ENCODE measurements at places on chromosomes 3 and 15. TPM values are rescaled to one million over a fixed set of nuclear protein-coding genes. Genes with fewer than 3 reads are reported as not detected.

DNA sequence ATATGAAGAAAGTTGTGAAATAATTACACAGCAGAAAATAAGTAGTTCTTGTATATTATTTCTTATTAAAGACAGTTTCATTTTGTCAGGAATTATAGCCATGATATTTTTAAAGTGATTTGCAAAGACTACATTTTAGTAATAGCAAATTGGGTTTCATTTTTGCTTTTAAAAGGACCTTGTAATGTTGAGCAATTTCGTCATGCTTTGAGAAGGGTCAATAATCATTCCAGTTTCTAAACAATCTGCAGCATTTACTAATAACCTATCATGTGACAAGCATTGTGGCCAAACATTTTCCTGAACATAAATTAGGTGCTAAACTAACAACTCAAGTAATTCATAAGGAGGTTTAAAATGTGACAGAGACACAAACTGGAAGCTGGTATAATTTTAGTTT, 214.4 kb upstream of the CBLB start:
- no peak for DNase-seq
- H3K4me1 ChIP-seq: no peaks in the 10 kb centered on the region
- no peaks in the 10 kb centered on the region for H3K27me3 ChIP-seq
- H3K36me3 ChIP-seq: no peaks in the 10 kb centered on the region
- H3K27ac ChIP-seq: no peak overlapping the region

DNA sequence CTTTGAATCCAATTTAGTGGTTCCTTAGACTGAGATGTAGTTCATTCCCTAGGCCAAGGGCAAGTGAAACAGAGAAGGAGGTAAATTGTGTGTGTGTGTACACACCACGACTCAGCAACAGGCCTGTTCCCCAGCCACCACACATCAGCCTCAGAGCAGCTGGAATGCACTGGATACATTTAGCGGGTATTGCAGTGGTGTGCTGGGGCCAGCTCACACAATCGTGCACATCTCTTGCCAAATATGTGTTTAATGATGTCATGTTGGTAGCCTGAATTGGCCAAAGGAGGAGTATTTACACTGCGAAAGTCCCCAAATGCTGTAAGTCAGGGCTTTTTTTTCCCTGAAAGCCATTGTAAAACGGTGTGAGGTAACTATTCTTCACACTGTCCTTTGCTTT, 82.3 kb downstream of the RBPMS2 start:
- H3K4me3 ChIP-seq: no peak overlapping the region
- DNase-seq: peak; percentile 59
- peaks cover 39% of the 10 kb centered on the region for H3K36me3 ChIP-seq
- peak overlapping the region; percentile 75 for H3K27ac ChIP-seq

DNA sequence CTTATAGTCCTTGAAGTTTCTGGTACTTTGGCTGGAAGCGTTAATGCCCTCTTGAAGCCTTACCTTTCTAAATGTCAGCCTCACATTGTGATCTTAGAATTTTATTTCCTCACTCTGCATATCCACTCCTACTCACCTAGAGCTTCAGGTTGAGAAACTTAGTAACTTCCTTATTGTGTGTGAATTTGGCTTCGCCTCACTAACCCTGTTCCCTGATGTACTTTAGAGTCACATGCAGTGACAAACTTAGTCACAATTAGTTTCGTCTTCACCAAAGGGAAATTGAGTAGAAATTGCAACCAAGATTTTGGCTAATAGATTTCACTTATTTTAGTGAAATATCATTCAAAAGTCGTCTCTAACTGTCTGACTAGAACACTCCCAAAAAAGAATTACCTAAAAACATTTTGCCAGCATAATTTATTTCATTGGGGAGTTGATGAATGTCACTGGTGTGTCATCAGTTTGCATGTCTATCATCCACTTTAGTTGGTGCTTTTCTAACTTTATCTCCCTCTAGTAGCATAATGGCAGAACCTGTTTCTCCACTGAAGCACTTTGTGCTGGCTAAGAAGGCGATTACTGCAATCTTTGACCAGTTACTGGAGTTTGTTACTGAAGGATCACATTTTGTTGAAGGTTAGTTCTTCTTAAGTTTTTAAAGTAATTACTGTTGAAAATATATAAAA, 960 bp downstream of the MFN1 start:
- no peaks in the 10 kb centered on the region for H3K27me3 ChIP-seq
- peak overlapping the region; percentile 88 for H3K27ac ChIP-seq
- peaks cover 7% of the 10 kb centered on the region for H3K4me1 ChIP-seq
- H3K36me3 ChIP-seq: no peaks in the 10 kb centered on the region

DNA sequence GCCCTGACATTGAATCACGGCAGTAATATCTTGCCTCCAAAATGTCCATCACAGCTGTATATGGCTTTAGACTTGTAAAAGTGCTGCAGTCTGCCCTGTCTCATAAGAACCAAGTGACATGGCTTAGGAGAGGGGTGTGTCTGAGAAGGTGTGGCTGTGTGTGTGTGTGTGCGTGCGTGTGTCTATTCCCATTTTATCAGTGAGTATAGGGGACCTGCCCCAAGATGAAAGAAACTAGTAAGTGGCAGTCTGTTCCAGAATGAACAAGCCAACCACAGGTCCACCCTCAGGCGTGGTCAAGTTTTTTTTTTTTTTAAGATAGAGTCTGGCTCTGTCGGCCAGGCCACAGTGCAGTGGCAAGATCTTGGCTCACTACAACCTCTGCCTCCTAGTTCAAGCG, 5.6 kb upstream of the RHOV start:
- no peaks in the 10 kb centered on the region for H3K27me3 ChIP-seq
- DNase-seq: no peak
- no peaks in the 10 kb centered on the region for H3K4me1 ChIP-seq

DNA sequence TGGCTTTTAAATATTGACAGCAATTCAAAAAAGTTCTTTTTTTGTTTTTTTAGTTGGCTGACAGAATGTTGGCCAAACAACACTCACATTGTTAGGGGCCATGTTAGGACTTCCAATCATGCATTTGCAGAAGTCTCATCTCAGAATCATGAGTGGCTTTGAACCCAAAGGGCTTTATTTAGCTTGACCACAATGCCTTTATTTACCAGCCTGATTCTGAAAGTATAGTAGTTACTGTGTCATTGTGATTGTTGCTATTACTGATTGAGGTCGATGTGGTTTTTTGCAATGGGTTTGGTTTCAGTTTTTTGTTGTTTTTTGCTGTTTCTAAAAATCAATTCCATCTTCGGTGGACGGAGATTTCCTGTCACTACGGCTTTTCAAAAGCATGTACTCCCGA, 7.2 kb downstream of the GLDN start:
- H3K4me1 ChIP-seq: peaks cover 5% of the 10 kb centered on the region
- H3K4me3 ChIP-seq: no peak overlapping the region
- no peak overlapping the region for H3K27ac ChIP-seq

DNA sequence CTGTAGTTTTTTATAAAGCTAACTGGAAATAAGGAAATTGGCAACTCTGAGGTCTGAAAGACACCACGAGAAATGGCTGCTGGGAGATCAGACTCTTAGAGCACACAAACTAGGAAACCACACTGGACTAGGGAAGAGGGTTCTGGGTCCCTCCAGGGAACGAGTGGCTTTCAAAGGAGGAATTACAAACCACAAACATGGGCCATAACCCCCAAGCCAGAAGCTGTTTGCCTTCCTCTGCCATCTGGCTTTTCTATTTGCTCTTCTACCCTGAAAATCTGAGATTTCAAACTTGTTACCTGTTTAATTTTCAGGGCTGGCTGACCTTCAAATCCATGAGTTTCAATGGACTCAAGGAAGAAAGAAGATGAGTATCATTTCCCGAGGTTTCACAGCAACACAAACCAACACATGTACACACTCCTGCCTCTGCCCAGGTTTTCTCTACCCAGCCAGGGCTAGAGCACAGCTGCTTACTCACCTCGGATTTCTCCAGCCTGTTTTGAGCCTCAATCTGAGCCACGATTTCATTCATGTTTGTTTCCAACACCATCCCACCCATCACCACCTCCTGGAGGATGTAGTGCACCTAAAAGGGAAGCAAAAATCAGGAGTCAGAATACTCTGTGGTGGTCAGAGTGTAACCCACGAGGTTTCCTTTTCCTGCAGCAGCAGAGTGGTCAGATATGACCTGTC, 22.6 kb upstream of the ANPEP start:
- H3K4me3 ChIP-seq: peak overlapping the region; percentile 35
- H3K27me3 ChIP-seq: no peaks in the 10 kb centered on the region
- peak overlapping the region; percentile 87 for H3K27ac ChIP-seq

- H3K27ac ChIP-seq: no peak overlapping the region
- H3K4me1 ChIP-seq: peaks cover 3% of the 10 kb centered on the region
- H3K27me3 ChIP-seq: no peaks in the 10 kb centered on the region
- no peak for DNase-seq
- no peaks in the 10 kb centered on the region for H3K36me3 ChIP-seq
Measured at GRCh38 chr3:126659915-126660886, 5.3 kb upstream of the TXNRD3 start.

DNA sequence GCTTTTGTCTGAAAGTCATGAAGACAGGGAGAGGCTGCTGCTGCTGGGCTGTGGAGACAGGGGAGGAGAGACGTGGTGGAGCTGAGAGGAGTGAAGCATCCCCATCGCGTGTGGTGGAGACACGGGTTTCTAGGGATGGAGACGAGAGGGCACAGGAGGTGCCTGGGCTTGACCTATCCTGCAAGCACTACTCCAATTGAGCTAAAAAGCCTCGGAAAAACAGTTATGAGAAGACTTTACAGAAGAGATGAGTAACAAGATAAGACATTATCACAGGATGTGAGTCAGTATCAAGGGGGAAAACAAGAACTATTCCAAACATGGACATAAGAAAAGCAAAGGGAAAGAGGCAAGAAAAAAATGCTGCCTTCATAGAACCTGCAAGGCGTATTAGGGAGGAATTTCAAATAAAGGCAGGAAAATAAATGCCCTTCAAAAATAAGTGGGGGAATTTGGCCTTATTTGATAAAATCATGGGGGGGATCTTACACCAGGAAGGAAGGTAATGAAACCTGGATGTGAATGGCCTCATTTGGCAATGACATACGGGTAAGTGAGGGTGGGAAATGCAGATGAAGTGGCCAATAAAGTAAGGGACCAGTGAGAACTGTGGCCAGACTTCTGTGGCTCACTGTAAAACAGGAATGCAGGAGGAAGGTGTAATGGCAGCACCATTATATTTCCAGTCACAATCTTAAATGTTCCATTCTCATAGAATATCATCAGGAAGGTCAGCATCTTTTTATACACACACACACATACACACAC, 97.9 kb downstream of the PLD1 start:
- no peak overlapping the region for H3K4me3 ChIP-seq
- DNase-seq: no peak
- H3K36me3 ChIP-seq: no peaks in the 10 kb centered on the region
- no peaks in the 10 kb centered on the region for H3K27me3 ChIP-seq

GRCh38 chr15:77179541-77179998, 108.7 kb upstream of the TSPAN3 start:
- H3K4me3 ChIP-seq: no peak overlapping the region
- DNase-seq: no peak
- H3K36me3 ChIP-seq: peaks cover 20% of the 10 kb centered on the region
- H3K4me1 ChIP-seq: no peaks in the 10 kb centered on the region
- H3K27ac ChIP-seq: no peak overlapping the region
- H3K27me3 ChIP-seq: no peaks in the 10 kb centered on the region

DNA sequence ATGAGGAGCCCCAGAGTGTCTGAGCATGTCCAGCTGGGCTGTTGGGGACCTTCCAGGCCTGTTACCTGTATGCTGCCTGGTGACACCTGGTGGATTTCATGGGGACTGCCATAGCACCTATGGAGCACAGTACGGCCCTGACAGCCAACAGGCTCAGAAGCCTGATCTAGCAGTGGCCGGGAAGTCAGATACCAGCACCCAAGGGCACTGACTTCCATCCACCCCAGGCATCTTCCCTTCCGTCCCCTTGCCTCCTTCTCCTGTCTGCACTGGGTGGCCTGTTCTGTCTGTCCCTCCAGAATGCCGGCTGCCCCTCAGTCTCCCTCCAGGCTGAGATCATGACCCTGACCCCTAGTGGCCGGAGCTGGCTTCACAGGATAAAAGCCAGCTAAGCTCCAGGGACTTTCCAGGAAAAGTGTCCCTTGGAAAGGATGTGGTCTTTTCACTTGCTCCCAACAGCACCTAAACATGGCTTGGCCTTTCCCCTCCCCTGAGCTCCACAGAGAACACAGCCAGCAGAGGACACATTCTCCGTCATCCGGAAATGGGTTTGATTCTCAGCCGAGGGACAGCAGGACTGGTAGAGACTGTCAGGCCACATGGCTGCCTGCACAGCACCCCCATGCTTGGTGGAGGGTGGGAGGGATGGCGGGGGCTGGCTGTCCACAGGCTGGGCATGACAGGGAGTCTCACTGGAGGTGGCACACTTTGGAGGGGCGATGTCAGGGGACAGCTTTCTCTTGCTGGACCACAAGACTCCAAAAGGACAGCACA, 9.5 kb downstream of the RPS17 start:
- DNase-seq: peak; percentile 63
- H3K4me3 ChIP-seq: peak overlapping the region; percentile 28
- H3K4me1 ChIP-seq: no peaks in the 10 kb centered on the region
- H3K27ac ChIP-seq: no peak overlapping the region

DNA sequence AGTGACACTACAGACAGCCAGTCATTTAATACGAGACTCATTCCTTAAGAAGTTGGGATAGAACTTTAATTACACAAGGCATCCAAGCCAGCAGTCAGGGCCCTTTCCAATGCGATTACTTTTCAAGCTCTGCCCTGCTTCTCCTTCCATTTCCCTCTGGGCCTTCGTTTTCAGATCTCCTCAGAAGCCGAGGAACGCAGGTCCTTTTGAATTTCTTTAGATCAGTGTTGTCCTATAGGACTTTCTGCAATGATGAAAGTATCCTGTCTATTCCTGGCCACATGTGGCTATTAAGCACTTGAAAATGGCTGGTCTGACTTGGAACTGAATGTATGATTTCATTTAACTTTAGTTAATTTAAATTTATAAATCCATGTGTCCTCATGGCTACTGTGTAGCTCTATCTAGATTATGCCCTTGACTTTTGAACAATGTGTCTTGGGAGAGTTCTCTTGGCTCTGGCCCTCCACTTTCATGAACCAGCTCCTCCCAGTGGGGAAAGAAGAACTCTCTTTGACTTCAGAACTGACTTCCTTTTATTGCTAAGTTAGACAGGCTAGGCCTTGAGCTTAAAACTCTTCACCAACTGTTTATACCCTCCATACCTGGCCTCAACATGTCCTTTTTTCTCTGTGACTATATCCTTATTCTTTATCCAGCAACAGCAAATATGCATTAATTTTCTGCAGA, 22.6 kb downstream of the TGFBR2 start:
- H3K27ac ChIP-seq: peak overlapping the region; percentile 83
- H3K36me3 ChIP-seq: no peaks in the 10 kb centered on the region

- no peak overlapping the region for H3K27ac ChIP-seq
- no peak overlapping the region for H3K4me3 ChIP-seq
- no peaks in the 10 kb centered on the region for H3K36me3 ChIP-seq
- H3K4me1 ChIP-seq: no peaks in the 10 kb centered on the region
- DNase-seq: no peak
Measured at GRCh38 chr3:133124511-133124910, 86.3 kb downstream of the TMEM108 start.

GRAMD2A gene
- not detected for total RNA-seq

ZNF774 gene
- 7.6 TPM for total RNA-seq

SLCO3A1 gene
- total RNA-seq: 9.4 TPM

ADGRG7 gene
- not detected for total RNA-seq

TMEM45A gene
- total RNA-seq: 2.2 TPM

RBP2 gene
- total RNA-seq: not detected
